Cardiac septum (tissue), 1 donor: ENCODE measurements at places on chromosomes 1 and 21. TPM values are rescaled to one million over a fixed set of nuclear protein-coding genes. Genes with fewer than 3 reads are reported as not detected.

CPTP gene
- 50.2 TPM for total RNA-seq

SYT11 gene
- total RNA-seq: 24.4 TPM

FLG gene
- 0.03 TPM for total RNA-seq

DNA sequence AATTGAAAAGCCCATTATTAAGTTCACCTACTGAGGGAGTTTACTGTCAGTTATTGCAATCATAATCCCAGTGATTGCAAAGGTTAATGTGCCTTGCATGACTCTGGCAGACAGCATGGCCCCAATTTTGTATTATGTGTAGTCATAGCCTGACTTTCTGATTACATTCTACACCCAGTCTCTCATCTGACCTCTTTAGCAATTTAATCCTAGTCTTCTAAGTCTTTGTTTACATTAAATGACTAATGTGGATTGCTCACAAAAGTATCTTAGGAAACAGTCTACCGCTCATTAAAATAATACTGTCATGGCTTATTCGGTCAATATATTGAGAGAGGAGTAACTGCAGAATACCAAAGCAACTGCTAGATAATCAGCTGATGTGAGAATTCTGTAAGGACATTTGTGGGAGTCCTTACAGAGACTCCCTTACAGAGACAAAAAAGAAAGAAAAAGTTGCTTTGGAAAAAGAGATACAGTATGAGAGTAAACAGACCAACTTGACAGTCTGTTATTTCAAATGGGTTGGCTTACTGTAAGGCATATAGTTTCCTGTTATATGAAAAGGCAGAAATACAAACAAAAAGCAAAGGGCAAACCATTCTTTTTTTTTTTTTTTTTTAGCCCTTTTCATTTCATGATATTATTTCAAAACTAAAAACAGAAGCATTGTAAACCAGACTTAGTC lies 42.8 kb downstream of the SMG7 start:
- no peak for DNase-seq

DNA sequence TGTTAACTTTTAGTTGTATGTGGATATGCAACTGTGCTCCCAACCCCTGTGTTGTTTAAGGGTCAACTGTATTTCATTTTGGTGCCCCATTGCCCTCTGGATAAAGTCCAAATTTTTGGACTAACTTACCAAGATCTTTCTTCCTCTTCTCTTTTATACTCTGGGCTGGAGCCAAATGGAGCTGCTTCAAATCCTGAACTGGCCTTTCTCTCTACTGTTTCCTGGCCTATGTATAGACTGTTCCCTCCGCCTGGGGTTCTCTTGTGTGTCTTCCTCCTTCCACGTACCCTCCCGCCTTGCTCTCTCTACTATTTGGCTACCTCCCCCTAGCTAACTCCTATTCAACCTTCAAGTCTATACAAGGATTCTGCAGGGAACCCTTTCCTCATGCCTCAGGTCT lies 8.4 kb upstream of the CDC14A start:
- no peak for DNase-seq
